Nucleus accumbens (tissue), 56 donors: ENCODE measurements at places on chromosomes 7 and 10.

DNA sequence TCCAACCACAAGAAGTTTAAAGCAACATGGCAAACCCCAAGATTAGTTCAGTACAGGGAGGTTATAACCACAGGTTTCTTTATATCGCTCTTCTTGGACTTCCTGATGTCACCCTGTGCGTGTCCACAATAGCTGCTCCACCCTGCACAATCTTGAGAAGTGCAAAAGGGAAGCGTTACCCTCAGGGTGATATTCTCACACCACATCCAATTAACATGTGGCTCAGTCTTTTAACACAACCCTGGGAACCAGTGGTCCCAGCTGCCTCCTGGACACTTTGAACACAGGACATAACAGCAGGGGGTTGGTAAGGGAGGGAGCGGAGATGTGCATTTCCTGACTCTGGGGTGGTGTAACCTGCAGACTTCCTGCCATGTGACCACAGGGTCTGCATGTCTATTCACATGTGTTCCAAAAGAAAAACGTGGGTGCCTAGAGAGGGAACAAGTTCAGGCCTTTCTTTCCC is 64.6 kb downstream of the GSAP start:
- DNase-seq = no peak

GRCh38 chr10:68560186-68560942 is at the start of gene TET1:
Gene TET1 (plus strand): TSS chr10:68560337. CDS start chr10:68572339, 12,002 bp downstream.
- peak; percentile 3 for DNase-seq

GRCh38 chr7:142762104-142762503 is 8.7 kb upstream of the PRSS2 start:
- DNase-seq = no peak

GRCh38 chr7:6227294-6227846 is 45.1 kb downstream of the CYTH3 start:
- no peak for DNase-seq

- no peak for DNase-seq
Measured at GRCh38 chr10:42969147-42969546, 107.7 kb upstream of the RET start.
